HFF-Myc (cell line): ENCODE measurements at places on chromosomes 7 and 10.
A peak's percentile ranks its signal among the peaks of the same experiment; 100 is the strongest.

- no peak for DNase-seq
These were observed 260.7 kb downstream of the BMPER start for GRCh38 chr7:34165927-34166550.

GRCh38 chr10:49177391-49178355 is 10.5 kb downstream of the TMEM273 start:
- peak; percentile 52 for DNase-seq

DNA sequence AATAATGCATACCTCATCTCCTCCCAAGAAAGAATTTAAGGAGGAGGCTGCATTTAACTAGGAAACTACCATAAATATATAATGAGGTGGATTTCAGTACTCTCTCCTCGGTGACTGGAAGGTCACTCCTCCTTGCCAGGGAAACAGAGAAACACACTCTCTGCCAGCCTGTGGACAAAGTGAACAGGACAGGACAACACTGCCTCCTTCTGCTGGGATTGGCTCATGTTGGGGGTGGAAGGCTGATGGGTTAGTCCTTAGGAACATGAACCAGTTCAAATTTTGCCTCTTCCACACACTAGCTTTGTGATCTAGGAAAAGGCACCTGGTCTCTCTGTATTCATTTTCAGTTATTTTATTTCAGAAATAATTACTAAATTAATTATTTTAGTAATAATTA is 50.6 kb upstream of the STEAP4 start:
- no peak for DNase-seq

- no peak for DNase-seq
These were observed 1110.4 kb downstream of the XPNPEP1 start for GRCh38 chr10:108812906-108813305.

GRCh38 chr10:118423800-118424442 is 81.8 kb upstream of the FAM204A start:
- DNase-seq = peak; percentile 80

- no peak for DNase-seq
These were observed 12.5 kb downstream of the PDLIM1 start for GRCh38 chr10:95278061-95278988.

- DNase-seq = no peak
These were observed 275.9 kb downstream of the PRPF18 start for GRCh38 chr10:13862546-13863233.

GRCh38 chr7:153217032-153217431 is 457.5 kb downstream of the ACTR3B start:
- DNase-seq = no peak

DNA sequence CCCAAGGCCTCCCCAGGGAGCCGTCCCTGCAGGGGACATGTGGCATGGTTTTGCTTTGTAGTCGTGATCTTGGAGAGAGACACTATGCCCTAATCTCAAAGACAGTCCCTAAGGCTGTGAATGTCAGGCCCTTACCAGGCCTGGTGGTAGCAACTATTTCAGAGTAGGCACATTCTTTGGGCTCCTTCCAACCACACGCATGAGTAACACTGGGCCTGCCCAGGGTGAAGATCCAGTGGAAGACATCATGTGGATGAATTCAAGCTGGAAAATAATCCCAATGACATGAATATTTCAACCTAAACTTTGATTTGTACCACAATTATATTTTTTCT is 39.5 kb upstream of the INSIG1 start:
- DNase-seq = peak; percentile 46

DNA sequence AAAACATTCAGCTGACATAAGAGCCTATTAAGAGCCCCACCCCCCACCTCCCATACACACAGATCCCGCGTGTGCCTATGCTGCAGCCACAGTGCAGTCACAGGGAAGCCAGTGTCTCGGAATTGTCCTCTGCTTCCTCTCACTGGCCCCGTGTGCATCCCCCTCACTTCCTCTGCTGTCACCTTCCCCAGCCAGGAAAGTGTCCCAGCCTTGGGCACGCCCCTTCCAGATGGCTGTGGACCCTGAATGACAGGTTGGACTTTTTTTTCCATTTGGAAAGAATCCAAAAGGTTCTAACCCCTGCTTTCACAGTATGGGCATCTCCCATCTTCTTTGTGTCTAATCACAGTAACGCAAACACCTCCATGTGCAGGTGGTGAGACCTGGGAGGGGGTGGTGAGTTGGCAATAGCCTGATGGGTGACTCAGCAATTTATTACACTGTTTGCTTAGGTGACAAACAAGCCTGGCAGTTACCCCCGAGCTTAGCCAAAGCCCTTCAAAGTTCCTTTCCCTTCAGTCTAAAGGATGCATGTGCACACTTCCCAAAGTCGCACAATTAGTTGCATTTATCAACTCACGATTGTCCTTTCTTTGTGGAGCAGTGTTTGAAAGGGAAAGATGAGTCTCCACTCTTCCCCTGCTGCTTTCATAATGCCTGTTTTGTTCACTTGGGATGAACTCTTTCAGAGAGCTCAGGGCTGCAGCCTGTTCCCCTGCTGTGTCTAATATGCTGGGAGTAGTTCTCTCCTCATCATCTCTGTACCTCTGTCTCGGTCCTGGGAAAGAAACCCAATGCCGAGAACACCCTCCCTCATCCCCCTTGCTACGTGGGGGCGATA is 67.5 kb upstream of the EFCAB10 start:
- no peak for DNase-seq

- no peak for DNase-seq
These were observed 488 bp downstream of the MTERF1 start for GRCh38 chr7:91880016-91880412.

DNA sequence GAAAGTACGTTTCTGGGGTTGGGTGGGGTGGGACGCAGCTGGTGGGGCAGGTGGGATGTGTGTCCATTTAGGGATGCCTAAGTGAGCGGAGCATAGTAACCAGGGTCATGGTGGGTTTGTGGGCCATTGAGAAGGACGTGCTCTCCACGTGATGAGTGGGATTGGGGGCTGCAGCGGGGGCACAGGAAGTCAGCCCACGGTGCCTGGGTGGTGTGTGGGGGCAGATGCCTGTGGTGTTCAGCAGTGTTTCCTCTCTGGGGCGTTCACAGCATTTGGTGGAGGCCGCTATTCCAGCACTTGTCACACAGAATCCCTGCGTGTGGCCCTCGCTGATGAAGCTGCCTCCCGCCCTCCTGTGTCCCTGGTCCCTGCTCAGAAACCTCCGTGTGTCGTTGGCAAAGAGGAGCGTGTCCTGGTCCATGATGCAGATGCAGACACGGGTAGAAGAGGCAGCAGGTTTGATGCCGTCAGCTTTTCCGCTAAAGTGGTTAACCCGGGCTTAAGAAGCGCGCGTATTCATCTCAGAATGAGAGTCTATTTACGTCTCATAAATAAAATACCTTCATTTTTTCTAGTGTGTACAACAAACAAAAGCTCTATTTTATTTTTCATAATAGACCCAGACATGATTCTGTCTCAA is 274.2 kb downstream of the ADARB2 start:
- no peak for DNase-seq

GRCh38 chr7:36303202-36304098 is 86.2 kb upstream of the ANLN start:
- DNase-seq = peak; percentile 94

DNA sequence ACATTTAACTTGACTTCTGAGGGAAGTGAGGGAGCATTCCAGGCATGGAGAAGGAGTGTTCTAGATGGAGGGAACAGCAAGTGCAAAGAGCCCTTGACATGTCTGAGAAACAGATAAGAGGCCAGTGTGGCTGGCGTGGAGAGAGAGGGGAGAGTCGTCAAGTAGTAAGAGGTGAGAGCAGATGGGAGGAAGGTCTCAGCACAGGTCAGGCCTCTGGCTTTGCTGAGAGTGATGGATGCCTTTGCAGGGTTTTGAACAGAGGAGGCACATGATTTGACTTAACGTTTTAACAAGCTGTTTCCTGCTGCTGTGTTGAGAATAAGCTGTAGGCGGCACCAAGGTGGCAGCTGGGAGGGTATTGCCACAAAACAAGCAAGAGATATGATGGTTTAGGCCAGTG is 97.2 kb downstream of the KAT6B start:
- DNase-seq = no peak

GRCh38 chr10:115095758-115096157 is 2.6 kb downstream of the ATRNL1 start:
- DNase-seq = no peak

DNA sequence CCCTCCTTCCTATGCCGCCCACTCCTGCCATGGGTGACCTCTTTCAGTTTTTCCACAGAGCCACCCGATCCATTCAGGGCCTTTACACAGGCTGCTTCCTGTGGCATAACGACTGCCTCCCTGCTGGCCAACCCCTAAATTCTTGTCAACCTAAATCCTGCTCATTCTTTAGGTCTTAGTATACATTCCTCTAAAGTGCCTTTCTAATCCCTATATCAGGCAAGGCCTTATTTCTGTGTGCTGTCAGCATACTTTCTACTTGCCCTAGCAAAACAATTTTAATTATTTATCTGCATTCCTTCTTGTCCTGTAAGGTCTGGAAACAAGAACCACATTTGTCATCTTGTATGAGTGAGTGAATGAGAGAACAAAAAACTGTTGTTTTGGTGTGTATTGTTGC is 132.4 kb downstream of the DNAH11 start:
- no peak for DNase-seq

DNA sequence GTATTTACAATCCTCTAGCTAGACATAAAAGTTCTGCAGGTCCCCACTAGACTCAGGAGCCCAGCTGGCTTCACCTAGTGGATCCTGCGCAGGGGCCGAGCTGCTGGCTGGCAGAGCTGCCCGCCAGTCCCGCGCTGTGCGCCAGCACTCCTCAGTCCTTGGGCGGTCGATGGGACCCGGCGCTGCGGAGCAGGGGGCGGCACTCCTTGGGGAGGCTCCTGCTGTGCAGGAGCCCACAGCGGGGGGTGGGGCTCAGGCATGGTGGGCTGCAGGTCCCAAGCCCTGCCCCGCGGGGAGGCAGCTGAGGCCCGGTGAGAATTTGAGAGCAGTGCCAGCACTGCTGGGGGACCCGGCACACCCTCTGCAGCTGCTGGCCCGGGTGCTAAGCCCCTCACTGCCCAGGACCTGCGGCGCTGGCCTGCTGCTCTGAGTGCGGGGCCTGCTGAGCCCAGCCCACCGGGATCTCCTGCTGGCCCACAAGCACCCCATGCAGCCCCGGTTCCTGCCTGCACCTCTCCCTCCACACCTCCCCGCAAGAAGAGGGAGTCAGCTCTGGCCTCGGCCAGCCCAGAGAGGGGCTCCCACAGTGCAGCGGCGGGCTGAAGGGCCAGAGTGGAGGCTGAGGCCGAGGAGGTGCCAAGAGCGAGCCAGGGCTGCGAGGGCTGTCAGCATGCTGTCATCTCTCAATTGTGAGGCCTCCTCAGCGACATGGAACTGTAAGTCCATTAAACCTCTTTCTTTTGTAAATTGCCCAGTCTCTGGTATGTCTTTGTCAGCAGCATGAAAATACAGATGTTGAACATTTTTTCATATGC is 63.1 kb downstream of the TFAM start:
- DNase-seq = no peak

DNA sequence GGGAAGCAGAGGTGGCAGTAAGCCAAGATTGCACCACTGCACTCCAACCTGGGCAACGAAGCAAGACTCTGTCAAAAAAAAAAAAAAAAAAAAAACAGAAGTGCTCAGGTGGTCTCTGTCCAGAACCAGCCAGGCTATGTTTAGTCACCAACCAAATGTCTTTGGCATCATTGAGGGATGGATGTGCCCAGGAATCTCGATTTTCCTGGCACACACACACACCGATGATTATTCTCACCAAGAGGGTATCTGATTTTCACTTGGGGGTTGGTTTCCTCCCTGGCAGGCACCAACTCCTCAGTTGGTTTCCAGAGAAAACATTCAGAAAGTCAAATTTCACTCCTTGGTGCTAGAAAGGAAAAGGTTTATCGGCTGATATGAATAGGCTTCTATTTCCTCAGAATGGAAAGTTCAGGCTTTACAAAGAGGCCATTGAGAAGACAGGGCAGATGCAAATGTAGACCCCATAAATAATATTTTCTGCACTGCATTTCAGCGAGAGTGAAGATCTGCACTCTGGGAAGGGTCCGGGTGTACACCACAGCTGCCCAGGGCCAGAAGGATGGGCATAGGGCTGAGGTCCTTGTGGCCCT is 154.8 kb downstream of the TNS3 start:
- DNase-seq = no peak

DNA sequence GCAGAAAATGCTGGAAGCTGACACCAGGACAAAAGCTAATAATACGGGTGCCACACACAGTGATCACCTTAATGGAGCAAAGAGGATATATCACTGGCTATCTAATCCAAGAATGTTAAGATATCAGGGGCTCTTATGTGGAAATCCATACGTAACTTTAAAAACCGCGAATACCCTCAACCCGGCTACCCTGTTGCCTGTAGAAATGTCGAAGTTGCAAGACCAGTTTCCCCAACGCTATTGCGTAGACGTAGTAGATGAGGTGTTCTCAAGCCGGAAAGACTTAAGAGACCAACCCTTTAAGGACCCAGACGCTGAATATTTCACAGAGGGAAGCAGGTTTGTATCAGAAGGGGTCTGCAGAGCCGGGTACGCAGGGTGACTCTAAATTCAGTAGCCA is 7.9 kb upstream of the CYREN start:
- DNase-seq = no peak

DNA sequence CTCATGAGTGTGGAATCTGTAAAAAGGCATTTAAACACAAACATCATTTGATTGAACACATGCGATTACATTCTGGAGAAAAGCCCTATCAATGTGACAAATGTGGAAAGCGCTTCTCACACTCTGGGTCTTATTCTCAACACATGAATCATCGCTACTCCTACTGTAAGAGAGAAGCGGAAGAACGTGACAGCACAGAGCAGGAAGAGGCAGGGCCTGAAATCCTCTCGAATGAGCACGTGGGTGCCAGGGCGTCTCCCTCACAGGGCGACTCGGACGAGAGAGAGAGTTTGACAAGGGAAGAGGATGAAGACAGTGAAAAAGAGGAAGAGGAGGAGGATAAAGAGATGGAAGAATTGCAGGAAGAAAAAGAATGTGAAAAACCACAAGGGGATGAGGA is 207.7 kb downstream of the ZEB1 start:
- DNase-seq = no peak

GRCh38 chr10:47207281-47207615 is 92.7 kb upstream of the GDF10 start:
- DNase-seq = no peak

GRCh38 chr10:120262857-120263547 is 194.0 kb upstream of the PLPP4 start:
- no peak for DNase-seq

DNA sequence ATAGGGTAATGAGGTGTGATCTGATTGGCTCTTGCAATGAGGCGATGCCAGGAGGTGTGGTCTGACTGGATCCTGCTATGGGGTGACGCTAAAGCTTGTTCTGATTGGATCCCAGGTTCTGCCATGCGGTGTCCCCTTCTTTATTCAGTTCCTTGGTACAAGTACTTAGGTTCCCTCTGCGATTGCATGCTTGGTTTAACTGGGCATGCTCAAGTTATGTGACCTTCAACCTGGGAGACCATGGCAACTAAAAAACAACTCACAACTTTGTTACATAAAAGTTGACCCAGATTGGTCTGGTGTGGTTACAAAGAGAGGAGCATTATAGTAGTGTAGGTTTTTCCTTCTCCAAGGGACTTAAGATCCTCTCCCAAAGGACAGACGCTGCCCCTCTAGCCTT is 49.5 kb upstream of the DNAJC1 start:
- DNase-seq = no peak
